Stimulated activated CD8-positive, alpha-beta memory T cell treated with anti-CD3 and anti-CD28 coated beads, Interleukin-4, amount 100 ng/mL, for 48 hours (primary cell): ENCODE measurements at places on chromosomes 3 and 15.

GRCh38 chr3:42438758-42439157 is 28.3 kb upstream of the LYZL4 start:
- no peak for DNase-seq

- no peak for DNase-seq
Observed at GRCh38 chr15:66225656-66226274, 27.8 kb downstream of the MEGF11 start.

DNA sequence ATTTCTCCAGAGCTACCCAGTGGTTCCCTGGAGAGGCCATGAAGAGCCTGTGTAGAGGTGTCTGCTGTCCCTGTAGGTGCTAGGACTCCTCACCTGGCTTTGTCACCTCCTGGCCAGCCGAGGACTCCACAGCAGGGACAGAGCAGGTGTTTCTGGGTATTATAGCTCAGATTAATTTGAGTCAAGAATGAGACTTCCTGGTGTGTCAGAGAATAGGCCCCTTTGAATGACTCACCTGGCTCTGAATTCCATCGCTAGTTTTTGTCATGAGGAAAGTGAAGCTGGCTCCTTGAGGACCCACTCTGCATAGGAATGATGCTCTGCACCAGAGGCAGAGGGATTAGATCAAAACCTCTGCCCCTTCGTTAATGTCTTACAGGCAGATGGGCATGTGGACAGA is 167.5 kb upstream of the TOPAZ1 start:
- no peak for DNase-seq

DNA sequence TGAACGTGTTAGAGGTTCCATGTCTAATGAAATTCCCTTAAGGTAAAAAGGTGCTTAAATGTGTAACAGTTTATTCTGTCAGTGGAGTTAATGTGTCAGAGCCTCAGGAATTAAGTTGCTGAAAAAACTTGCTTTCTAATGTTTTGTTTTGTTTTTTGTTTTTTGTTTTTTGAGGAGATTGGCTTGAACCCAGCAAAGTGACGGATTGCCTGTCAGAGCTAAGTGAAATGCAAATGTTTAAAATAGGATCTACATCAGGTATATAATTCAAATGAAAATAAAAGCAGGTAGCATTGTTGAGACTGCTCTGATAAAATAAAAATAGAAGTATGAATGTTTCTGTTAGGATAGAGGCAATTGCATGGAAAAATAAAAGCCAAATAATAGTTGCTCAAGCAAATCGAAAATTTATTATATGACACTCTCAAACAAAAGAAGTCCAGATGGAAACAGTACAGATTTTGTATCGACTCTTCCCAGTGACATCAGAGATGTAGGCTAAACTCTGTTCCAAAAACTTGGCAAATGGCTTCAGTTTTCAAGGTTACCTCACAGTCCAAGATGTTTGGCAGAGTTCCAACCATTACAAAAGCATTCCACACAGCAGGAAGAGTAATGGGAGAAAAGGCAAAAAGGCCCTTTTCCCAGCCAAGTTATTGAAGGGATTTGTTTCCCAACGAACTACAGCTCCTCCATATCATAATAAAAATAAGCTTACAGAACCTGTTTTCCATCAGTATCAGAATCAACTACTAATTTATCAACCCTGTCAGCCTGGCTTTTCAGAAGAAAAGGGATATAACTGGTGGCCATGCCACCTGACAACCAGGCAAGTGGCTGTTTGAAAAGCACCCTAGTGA is 291.0 kb downstream of the TBL1XR1 start:
- DNase-seq, result no peak

DNA sequence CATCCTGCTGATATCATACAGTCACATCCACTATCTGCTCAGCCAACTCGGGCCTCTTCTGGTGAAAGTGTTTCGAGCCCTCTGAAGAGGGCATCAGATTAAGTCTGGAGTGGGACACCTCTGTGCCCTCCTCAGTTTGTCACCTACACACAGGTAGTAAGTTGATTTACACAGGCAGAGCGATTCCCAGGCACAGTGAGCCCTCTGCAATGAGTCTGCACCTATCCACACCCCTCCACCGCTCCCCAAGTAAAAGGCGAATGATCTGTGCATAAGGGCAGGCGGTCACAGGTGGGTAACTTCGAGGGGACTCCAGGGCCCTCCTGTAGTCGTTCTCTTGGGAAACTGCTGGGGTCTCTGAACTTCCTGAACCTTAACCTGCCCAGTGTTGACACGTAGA is 152.0 kb downstream of the ATP10A start:
- DNase-seq, result no peak

DNA sequence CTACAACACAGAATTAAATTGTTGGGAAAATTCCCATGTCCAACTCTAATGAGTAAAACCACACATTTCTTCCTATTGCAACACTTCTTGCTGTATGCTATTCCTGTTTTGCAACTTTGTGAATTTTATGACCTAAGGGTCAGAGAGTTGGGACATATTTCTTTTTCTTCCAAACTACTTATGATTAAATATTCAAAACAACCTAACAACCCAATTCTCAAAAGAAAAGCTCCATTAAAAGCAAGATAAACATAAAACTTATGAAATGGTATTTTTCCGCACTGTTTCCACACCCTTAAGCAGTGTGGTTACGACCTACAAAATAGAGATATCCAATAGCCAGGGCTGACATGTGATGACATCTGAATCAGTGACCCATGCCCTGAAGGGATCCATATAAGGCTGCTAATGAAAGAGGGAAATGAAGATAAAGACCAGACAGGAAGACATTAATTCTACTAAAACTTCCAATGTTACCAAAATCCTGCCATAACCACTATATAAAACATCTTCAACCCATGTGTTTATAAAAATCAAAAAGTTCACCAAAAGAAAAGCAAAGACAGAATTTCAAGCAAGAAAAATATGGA is 45.6 kb downstream of the DMXL2 start:
- no peak for DNase-seq

GRCh38 chr15:76987896-76988860 is 6.7 kb upstream of the PSTPIP1 start:
- peak; percentile 80 for DNase-seq

DNA sequence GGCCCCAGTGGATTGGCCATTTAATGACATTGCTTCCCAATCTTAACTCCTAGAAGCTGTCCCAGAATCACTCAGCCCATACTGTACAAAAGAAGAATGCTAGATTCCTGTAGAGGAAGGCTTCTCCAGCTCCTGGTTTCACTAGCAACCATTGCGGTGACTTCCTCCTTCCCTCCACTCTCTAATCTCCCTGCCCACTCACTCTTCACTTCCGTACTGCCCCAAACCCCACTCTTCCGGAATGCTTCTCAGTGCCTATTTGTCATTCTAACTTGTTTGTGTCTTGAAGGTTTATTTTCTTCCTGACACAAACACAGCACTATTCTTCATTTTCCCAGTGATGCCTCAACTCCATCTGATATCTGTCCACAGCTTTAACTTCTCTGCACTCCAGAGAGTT is 97.1 kb upstream of the SPATA16 start:
- no peak for DNase-seq

DNA sequence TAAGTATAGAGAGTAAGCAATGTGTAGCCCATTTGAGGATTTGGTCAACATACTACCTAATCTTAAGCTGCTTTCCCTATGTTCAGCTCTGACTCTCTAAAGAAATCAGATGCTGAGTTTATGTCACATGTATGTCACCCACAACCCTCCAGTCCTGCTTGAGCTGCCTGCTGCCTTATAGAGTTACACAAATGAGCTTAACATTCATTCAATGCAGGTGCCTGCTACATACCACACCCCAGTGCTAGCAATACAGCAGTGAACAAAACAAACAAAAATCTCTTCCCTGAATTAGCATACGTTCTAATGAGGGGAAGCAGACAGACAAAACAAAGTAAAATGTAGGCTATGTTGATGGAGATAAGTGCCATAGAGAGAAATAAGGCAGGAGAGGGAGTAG is 93.0 kb downstream of the HHLA2 start:
- DNase-seq, result no peak

GRCh38 chr3:192082730-192083660 is 622.0 kb downstream of the PYDC2 start:
- DNase-seq, result no peak

DNA sequence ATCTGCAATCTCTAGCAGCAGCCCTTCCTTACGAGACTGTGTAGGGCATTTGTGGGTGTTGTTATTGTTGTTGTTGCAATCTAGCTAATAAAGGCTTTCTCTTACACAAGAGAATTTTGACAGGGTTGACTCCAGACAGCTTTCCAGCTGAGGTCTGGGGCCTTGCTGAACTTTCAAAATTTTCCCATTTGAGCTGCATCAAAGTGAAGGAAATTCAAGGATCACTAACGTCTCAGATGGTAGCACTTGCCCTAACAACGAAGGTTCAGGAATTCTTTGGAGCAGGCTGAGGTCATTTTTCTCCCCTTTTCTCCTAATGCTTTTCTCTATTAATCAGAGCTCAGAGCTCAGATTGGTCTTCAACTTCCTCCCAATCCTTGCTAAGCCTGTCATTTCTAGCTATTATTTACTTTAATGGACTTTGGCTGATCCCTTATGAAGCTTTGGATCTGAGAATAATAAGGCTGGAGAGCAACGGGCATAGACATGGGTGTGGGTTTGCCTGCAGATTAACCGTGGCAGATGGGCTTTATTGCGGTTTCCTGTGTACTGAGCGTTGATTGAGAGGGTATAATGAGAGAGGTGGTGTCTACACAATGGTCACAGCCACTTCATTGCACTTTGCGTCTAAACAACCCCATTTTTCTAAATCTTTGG is 614.0 kb upstream of the AGTR1 start:
- DNase-seq, result no peak

- DNase-seq, result no peak
Observed at GRCh38 chr3:79175870-79176269, 591.9 kb downstream of the ROBO1 start.

DNA sequence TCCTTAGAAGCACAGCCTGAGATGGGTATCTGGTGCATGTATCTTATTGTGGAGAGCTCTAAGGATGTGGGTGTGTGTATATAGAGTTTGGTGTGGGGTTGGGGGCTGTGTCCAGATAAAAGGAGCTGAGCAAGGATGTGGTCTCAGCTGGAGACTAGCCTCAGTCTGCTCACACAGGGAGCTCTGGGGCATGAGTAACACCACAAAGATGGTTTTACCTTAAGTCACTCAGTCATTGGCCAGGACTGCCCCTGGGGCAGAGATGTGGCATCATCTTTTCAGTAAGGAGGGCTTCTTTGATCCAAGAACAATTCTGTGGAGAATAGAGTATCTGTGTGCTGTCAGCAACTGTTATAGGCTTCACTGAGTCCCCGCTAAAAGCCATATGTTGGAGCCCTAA is 163.4 kb upstream of the NUDT16 start:
- no peak for DNase-seq

- no peak for DNase-seq
Observed at GRCh38 chr3:138034918-138035317, 25.0 kb downstream of the CLDN18 start.
